ENCODE measurements at places on chromosomes 7 and 10.

DNA sequence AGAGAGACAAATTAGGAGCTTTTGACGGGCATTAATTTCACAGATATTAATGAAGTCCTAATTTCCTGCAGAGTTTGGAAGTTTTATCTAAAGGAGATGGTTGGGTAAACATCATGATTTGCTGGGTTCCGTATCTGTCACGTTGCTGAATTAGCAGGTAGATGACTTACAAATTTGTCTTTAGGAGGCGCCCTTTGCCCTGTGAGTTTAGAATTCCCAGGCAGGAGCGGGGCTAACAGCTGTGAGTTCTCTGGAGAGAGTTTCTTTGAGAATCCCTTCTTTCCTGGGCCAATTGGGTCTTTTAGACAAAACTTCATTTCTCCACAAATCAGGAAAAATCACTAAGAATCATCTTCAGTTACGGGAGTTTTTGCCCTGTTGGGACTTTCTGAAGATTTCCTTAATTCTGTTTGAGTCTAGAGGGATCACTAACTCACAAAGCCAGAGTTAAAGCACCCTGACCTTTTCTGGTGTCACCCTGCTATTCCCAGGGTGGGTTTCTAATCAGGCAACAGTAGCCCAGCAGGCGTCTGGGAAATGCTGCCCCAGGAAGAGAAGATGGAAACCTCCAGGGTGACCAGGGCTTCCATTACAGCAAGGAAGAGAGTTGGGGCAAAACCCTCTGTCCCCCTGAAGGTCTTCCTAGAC is 63.7 kb downstream of the PRKCQ start:
- DNase-seq: no peak

DNA sequence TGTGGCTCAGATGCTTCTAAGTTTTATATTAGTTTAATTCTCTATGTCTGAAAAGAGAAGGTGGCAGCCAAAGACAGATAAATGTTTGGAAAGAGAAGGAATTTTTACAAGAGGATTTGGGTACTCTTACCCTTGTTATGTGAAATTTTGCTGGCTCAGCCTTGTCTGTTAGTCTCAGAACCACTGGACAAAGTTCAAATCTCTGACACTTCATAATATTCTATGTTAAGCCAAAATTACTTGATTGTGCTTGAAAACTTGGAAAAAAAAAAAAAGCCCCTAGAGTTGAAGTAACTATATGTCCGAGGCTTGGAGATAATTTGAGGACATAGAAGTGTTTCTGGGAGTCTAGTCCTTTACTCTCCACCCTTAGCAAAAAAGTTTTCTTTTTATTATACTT is 1079.3 kb upstream of the LRRTM3 start:
- no peak for DNase-seq

DNA sequence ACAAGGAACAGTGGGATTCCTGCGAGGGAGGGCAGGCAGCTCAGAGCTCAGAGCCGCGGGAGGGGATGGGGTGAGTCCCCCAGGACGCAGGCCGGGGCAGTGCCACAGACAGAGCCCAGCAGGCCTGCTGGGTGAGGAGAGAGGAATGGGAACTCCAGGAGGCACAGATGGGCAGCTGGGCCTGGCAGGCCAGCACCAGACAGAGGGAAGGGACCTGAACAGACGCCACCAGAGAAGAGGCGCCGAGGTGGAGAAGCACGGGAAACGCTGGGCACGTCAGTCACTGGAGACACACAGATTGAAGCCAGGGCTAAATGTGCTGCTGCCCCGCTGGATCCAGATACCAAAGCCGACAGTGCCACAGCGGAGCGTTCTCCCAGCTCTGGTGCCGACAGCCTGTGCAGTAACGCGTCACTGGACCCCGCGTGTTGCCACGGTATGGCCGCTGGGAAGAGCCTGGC is 225.8 kb downstream of the MAD1L1 start:
- DNase-seq: no peak

DNA sequence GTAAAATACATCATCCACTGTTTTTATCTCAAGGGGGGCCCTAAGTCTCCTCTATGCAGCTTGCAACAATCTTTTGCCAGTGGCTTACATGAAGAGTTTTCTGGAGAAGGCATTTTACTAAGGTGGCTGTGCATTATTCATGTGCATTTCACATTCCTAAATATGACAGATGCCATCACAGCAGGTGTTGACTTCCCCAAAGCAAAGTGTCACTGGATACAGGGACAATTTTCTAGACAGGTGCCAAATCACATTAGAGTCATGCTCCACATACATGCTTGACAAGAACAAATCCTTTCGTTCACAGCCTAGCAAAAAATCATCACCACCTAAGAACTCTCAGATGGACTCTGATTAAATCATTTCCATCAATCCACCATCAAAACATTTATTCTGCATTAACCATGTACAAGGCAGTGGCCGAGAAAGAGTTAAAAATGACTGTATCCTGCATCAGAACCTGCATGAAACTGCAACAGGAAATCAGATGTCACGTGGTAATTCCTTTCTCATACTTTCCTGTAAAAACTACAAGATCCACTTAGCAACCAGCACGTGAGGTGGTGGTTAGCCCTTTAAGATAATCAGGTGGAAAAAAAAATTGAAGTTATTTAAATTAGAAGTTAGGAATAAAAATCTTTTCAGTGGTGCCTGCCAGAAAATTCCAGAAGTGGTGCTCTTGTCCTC is 88.2 kb upstream of the AFAP1L2 start:
- DNase-seq: no peak

DNA sequence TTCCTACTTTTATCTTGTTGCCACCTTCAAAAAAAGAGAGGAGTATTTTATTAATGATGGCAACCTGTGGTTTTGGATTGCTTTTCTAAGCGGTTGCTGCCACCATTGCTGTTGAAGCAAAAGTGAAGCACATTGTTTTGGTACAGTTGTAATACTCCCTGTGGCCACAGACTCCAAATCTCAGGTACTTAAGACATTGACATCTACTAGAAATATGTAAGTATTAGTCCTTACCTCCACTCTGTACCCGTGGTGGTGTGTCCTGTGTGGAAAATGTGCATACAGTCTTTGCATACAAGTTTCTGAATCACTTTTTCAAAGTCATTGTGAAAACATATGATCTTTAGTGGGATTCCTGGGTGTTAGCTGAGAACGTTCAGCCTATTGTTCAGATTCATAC is 85.7 kb downstream of the ANLN start:
- no peak for DNase-seq
